NCI-H524 (cell line): ENCODE measurements at places on chromosomes 6 and 20.

DNA sequence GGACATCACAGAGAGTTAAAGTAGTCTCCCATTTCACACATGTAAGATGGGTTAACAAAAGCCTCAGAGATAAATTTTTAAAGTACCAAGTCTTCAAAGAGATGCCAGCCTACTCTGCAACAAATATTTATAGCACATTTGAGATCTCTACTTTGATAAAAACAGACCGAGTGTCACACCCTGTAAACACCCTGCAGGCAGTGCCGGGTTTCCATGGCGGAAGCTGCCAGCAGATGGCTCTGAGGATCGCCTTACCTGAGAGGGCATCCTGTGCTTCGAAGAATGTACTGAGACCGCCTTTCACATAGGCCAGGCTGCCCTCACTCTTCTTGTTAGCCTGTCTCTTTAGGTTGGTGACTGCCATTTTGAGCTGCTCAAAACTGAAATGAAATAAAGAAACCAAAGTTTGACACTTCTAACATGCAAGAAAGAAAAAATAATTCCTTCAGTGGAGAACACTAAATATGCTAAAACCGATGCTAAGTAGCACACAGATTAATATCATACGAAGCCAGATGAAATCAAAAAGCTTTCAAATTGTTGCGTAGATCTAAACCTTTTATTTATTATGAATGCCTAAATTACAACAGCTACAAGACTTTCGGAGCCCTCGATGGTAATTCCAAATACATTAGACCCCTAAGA is 39.3 kb downstream of the HUS1B start:
- DNase-seq, result no peak

DNA sequence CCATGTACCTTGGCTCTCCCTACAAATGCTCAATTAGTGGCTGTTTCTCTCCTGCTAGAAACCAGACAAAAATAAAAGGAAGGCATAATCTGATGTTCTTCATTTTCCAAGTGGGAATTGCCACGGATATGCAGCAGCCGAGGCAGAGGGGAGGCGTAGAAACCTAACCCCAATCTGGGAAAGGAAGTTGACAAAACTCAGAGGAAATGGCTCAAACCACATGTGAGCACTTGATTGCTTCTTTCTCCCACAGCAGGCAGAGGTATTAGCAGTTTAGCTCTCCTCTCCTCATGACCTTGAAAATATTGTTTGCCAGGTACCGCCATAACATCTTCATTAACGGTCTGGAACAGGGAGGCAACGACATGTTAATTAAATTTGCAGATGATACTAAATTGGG is 3.8 kb upstream of the MLN start:
- DNase-seq, result no peak

- no peak for DNase-seq
These were observed 95.7 kb downstream of the LY86 start for GRCh38 chr6:6683969-6684833.

GRCh38 chr20:25738198-25738597 is 41.5 kb upstream of the ZNF337 start:
- no peak for DNase-seq

DNA sequence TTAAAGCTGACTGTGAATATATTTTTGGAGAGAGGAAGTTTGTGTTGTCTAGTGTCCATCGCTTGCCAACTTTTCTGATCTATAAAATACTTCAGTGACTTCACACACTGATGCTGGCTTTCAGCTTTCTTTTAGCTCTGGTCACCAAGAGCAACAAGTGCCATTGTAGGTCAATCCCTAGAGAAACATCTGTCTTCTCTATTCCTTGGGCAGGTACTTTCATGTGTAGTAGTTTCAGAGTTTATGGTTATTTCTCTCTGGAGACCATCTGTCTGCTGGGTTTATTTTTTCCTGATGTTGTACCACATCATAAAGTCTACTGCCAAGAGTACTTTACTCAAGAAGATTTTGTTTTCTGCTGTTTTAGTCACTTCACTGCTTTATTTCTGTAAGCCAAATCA is 249.9 kb downstream of the KHDC1L start:
- no peak for DNase-seq

DNA sequence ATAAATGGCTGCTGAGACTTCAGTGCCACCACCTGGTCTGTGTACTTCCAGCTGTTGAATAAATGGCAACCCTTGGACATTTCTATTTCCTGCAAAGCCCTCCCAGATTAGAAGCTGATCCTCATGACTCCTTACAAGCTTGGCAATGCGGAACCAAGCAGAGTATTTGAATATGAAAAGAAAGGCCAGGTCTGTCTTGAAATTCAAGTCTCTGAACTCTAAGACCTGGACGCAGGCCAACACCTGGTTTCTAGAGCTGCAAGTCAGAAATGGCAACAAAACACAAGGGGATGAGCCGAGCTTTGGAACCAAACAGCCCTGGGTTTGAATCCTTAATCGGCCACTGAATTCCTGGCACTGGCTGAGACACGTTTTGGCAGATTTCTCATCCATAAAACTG is 353.4 kb downstream of the PTPRT start:
- DNase-seq, result peak; percentile 9

DNA sequence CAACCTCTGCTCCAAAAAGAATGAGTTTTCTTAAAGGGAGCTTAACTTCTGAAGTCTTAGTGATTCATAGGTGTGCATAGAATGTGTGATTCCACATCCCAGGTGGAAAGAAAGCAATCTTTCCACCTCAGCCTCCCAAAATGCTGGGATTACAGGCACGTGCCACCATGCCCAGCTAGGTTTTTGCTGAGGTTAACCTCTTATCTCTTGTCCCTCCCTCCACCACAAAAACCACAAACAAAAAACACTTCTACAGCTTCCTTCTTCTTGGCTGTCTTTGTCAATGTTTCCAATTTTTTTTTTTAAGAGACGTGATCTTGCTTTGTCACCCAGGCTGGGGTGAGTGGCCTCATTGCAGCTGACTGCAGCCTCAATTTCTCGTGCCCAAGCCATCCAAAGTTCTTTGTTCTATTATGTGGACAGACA is 8.1 kb upstream of the CSE1L start:
- no peak for DNase-seq

GRCh38 chr20:7503501-7503900 is 436.8 kb downstream of the HAO1 start:
- no peak for DNase-seq

DNA sequence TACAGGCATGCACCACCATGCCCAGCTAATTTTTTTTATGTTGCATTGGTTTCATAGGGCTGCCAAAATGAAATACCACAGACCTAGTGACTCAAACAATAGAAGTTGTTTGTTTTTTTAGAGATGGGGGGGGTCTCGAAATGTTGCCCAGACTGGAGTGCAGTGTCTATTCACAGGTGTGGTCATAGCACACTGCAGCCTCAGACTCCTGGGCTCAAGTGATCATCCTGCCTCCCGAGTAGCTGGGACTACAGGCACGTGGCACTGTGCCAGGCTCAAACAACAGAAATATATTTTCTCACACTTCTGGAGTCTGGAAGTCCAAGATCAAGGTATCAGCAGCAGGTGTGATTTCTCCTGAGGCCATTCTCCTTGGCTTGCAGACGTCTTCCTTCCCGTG is 6.6 kb upstream of the SLC16A10 start:
- no peak for DNase-seq

GRCh38 chr6:5004373-5005037 is 668 bp upstream of the RPP40 start:
- DNase-seq, result no peak

- DNase-seq, result no peak
These were observed 4.6 kb upstream of the EEF1A2 start for GRCh38 chr20:63503524-63503923.

DNA sequence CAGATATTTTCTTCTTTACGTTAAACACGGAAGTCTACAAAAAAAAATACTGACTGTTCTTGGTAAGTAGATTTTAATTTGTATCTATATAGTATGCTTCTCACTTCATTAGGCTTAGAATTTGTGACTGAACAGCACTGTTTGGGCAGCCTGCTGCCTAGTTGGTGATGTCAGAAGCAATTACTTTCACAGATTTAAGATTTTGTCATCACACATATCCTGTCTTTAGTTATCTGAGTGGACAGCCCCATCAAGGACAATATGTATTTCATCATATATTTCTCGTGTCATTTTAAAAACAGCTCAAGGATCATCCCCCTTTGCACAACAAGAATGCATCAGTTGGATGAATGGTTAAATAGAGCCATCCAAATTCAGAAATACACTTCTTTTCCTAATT is 338.4 kb upstream of the CITED2 start:
- DNase-seq, result no peak

DNA sequence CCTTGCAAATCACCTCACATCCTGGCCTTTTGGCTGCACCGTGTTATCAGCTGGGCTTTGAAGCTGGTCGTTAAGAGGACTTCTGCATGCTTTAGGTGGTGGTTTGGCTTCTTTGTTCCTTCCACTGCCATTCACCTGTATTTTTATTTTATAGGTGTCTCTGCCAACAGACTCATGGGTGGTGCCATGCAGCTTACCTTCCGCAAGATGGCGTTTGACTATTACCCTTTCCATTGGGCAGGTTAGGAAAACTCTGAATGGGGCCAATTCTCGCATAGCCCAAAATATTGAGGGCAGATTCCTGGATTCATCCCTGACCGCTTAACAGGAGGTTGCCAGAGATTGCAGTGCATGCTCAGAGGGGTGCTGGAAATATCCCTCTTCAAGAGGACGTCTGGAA is 32.4 kb downstream of the TAF11 start:
- DNase-seq, result no peak

- DNase-seq, result no peak
These were observed 404.4 kb downstream of the GJA1 start for GRCh38 chr6:121839896-121840295.

DNA sequence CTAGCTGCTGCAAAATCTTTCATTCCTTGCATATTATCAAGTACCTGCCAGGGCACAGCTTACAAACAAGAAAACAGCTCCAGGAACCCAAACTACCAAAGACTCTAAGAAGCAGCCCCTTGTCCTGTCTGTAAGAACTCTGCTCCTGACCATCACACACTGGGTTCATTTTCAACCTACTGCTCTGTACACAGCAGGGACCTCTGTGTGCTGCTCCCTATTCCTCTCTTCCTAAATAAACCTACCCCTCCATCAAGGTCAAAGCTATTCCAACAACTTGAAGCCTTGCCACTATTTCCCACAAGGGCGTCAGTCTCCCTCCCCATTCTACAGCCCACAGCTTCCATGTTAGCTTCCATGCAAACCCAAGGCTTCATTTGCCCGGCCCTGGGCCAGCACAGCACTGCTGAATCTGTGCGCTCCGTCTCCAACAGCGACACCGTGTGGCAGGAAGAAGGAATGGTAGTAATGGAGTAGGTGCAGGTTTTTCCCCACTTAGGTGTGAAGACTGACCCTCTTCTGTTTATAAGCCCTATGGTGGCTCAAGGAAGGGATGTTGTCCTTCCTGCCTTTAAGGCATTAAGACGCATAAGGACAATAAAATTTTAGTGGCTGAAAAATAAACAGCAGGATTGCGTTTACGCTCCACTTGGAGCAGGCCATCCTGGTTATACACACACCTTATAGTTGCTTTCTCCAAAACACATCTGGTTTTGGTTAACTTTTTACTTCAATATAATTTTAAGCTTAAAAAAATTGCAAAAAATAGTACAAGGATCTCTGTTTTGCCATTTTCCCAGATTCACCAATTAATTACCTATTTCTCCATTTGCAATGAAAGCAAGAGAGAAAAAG is 115.2 kb upstream of the NXT1 start:
- peak; percentile 3 for DNase-seq

- DNase-seq, result no peak
These were observed 4.0 kb downstream of the GJA1 start for GRCh38 chr6:121439475-121439874.

DNA sequence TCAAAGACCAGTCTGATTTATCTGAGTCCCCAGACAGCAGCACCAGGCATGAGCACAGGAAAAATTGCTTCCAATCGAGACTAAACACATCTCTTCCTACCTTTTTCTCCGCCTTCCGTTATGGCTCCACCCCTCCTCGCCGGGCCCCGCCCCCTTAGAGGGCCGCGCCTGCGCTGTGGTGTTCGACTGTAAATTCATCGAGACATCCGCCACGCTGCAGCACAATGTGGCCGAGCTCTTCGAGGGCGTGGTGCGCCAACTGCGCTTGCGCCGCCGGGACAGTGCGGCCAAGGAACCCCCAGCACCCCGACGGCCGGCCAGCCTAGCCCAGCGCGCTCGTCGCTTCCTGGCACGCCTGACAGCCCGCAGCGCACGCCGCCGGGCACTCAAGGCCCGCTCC is 8.9 kb downstream of the REM1 start:
- DNase-seq, result no peak

- DNase-seq, result no peak
These were observed 76.0 kb upstream of the SHLD1 start for GRCh38 chr20:5674176-5674660.

- DNase-seq, result no peak
These were observed 706.5 kb upstream of the MAN1A1 start for GRCh38 chr6:120056085-120056484.

- DNase-seq, result peak; percentile 73
These were observed 211.4 kb upstream of the CDYL start for GRCh38 chr6:4564801-4565271.

GRCh38 chr20:46850416-46850815 is 44.2 kb upstream of the EYA2 start:
- no peak for DNase-seq

DNA sequence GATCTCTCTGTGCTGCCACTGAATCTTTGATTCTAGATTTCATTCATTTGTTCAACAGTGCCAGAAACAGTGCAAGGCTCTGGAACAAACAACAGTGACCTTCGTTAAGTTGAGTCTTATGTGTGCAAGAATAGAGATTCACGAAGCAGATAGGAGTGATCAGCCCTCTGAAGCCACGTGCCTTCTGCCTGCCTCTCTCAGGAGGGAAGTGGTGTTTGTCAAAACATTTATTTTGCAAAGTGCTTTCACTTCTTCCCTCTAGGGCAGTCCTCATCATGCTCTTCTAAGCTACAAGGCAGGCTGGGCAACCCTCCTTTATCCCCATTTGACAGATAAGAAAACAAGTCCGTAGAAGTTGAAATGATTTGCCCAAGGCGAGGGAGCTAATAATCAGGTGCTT is 204.3 kb downstream of the TFAP2C start:
- no peak for DNase-seq

- DNase-seq, result peak; percentile 60
These were observed 75.8 kb downstream of the PREP start for GRCh38 chr6:105326833-105327770.

GRCh38 chr6:112307707-112308106 is 39.4 kb upstream of the RFPL4B start:
- no peak for DNase-seq

- no peak for DNase-seq
These were observed 7.7 kb upstream of the MICB start for GRCh38 chr6:31490115-31490873.

DNA sequence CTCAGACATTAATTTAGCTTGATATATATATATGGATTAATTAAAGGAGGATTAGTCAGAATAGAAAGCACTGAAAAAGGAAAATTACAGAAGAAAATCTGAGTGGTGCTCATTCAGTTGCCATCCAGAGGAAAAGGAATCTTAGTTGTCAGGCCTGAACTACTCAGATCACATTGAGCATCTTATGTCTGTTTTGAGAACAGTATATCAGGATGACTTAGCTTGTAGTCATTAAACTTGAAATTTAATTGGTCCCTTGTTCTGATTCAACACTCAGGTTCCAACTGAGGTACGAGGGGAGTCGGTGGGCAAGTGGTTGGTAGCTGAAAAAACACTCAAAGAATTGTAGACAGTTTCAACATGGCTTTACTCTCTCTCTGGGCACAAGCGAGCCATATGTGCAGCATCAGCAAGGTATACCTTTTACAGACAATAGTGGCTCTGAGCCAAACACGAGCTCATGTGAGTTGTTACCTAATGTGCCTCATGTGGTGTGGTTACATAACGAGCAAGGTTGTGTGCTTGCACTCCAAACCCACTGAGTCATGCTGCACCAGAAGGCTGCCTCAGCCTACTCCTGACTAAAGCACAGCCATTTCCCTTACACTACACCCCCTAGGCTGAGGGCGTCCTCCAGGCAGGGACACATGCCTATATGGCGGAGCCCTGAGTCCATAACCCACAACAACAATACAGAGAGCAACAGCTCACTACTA is 73.0 kb upstream of the HMGN3 start:
- DNase-seq, result no peak
